GM18507 (cell line): ENCODE measurements at places on chromosomes 12 and 14.

GRCh38 chr12:124893792-124894516 lies 20.5 kb downstream of the UBC start:
- no peak for DNase-seq

DNA sequence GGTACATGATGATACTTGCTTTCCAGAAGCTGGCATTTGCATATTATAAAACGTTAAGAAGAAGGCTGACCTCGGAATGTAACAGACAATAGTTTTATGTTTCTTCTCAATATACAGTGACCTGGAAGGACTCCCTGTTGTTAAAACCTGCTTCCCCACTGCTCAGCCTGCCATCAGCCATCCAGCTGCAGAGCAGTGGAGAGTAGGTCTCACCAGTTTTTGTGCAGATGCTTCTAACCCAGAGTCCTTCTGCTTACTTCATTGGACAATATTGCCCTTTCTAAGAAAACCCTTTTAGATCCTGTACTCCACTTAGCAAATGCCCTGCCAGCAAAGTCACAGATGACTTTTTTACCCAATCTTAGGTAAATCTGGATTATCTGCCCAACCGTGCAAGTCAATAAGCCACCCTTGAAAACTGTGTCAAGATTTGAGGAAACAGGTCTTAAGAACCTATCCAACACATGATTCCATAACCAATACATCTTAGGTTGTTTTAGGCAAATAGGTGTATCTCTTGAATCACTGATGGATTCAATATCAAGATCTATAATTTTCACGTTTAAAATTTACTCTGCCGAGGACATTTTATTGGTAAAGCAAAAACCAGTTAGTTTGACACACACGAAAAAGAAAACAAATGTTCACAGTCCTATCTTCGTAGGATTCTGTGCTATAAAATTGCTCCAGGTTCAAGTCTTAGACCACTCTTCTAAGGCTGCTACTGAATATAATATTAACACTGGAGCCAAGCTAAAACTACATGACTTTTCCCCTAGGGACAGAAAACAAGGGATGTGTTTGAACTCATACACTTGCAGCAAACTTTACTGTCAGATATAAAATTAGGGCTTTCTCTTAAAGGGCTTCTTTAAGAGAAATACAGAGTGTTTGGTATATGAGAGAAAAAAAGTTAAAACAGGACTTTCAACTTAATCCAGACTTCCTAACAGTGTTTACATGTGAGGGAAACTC lies 5.7 kb downstream of the PHLDA1 start:
- DNase-seq: no peak

- no peak for DNase-seq
Measured at GRCh38 chr14:51862860-51863259, 2.4 kb downstream of the GNG2 start.

- no peak for DNase-seq
Measured at GRCh38 chr12:8860165-8860961, 37.9 kb downstream of the A2ML1 start.

DNA sequence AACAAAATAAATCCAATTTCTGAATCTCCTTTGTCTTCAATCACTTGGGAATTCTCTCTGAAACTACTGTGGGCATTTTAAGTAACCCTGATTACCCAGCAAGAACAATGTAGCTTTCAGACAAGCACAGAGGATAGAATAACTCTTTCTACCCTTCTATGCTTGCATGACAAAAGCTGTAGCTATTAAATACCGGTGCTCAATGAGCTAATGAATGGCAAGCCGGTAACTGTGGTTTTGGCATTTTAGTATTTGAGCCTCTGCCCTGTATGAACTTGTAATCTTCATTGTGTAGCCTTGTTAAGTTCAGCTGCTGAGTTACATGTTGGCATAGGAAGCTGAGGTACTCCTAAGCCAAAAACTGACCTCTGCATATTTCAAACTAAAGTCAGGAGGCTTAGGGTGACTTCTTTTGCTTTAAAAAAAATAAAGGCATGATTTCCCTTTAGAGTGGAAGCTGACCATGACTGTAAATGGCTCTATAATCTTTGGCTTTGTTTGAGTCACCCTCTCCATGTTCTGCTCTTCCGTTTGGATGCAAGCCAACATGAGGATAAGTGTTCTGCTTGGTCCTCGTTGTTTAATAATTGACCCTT lies 171.0 kb upstream of the HIF1A start:
- no peak for DNase-seq

GRCh38 chr12:64392221-64392620 lies 1.7 kb upstream of the C12orf56 start:
- DNase-seq: no peak

DNA sequence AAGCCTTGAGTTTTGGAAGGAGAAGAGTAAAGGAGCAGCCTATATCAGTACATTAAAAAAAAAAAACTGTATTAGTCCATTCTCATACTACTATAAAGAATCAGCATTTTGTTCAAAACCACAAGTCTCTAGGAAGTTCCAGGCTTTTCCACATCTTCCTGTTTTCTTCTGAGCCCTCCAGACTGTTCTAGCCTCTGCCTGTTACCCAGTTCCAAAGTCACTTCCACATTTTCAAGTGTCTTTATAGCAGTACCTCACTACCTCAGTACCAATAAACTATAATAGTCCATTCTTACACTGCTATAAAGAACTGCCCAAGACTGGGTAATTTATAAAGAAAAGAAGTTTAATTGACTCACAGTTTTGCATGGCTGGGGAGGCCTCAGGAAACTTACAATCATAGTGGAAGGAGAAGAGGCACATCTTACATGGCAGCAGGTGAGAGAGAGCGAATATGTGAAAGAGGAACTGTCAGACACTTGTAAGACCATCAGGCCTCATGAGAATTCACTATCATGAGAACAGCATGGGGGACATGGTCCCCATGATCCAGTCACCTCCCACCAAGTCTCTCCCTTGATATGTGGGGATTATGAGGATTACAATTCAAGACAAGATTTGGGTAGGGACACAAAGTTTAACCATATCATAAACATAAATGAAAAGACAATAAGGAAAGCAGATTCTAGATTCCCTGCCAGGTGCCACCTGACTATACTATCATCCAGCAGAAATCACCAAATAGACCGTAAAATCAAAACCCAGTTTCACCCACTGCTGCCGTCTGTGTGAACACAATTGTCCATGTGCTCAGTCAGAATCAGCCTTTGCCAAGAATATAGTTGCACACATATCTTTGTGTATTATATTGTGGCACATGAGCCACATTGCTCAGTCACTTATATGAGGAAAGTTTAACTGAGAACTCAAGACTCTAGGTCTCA lies 27.8 kb downstream of the TOGARAM1 start:
- no peak for DNase-seq

GRCh38 chr14:23094666-23095195 lies at the start of gene ACIN1:
ACIN1 (minus strand) TSS chr14:23095136; CDS start chr14:23095112, 24 bp downstream.
- peak; percentile 52 for DNase-seq
